CD4-positive, alpha-beta memory T cell (primary cell): ENCODE measurements at places on chromosomes 4 and X.

GRCh38 chr4:34178476-34178875 lies 2065.8 kb downstream of the ARAP2 start:
- no peaks in the 10 kb centered on the region for H3K27me3 ChIP-seq
- H3K4me3 ChIP-seq: no peak overlapping the region
- H3K36me3 ChIP-seq: no peaks in the 10 kb centered on the region
- no peak overlapping the region for H3K27ac ChIP-seq
- no peaks in the 10 kb centered on the region for H3K4me1 ChIP-seq

- no peaks in the 10 kb centered on the region for H3K27me3 ChIP-seq
- no peak overlapping the region for H3K27ac ChIP-seq
- no peak overlapping the region for H3K4me3 ChIP-seq
Measured at GRCh38 chrX:1874899-1875298, 260.0 kb downstream of the ASMT start.

- H3K4me3 ChIP-seq: no peak overlapping the region
- H3K4me1 ChIP-seq: no peaks in the 10 kb centered on the region
- H3K36me3 ChIP-seq: no peaks in the 10 kb centered on the region
- DNase-seq: no peak
- H3K27ac ChIP-seq: no peak overlapping the region
- no peaks in the 10 kb centered on the region for H3K27me3 ChIP-seq
Measured at GRCh38 chr4:93731456-93731855, 97.1 kb upstream of the ATOH1 start.

GRCh38 chr4:116866106-116866505 lies 219.3 kb downstream of the TRAM1L1 start:
- H3K36me3 ChIP-seq: no peaks in the 10 kb centered on the region
- no peaks in the 10 kb centered on the region for H3K4me1 ChIP-seq
- DNase-seq: no peak
- no peak overlapping the region for H3K27ac ChIP-seq

GRCh38 chrX:47607091-47607490 lies 12.6 kb downstream of the SYN1 start:
- H3K4me3 ChIP-seq: no peak overlapping the region
- no peaks in the 10 kb centered on the region for H3K4me1 ChIP-seq
- no peak for DNase-seq
- H3K27ac ChIP-seq: no peak overlapping the region

GRCh38 chr4:8089862-8090261 lies 68.8 kb downstream of the ABLIM2 start:
- H3K36me3 ChIP-seq: no peaks in the 10 kb centered on the region
- H3K27ac ChIP-seq: no peak overlapping the region
- no peak for DNase-seq
- H3K4me3 ChIP-seq: no peak overlapping the region
- no peaks in the 10 kb centered on the region for H3K4me1 ChIP-seq

DNA sequence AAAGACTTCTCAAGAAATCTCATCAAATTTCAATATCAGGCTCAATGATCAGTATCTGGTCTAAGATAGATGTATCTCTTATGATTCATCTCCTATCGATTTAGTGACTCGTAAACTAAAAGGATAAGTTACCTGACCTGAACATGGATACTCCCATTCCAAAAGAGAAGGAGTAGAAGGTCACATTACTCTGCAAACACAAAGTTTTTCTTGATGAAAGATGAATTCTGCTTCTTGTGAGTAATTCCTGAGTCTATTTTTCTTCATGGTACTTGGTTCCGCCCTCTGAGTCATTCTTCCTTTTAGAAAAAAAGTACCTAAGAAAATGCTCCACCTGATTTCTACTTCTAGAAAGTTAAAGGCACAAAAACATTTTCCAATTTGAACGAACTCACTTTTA lies 223.1 kb upstream of the SLIT2 start:
- H3K27me3 ChIP-seq: no peaks in the 10 kb centered on the region
- no peaks in the 10 kb centered on the region for H3K4me1 ChIP-seq
- H3K27ac ChIP-seq: no peak overlapping the region
- no peaks in the 10 kb centered on the region for H3K36me3 ChIP-seq
- H3K4me3 ChIP-seq: no peak overlapping the region
- no peak for DNase-seq

- no peaks in the 10 kb centered on the region for H3K27me3 ChIP-seq
- H3K27ac ChIP-seq: no peak overlapping the region
- no peak overlapping the region for H3K4me3 ChIP-seq
- DNase-seq: no peak
- H3K36me3 ChIP-seq: no peaks in the 10 kb centered on the region
Measured at GRCh38 chr4:96352051-96352517, 512.2 kb downstream of the PDHA2 start.

- peaks cover 62% of the 10 kb centered on the region for H3K4me1 ChIP-seq
- H3K27ac ChIP-seq: peak overlapping the region; percentile 87
- peak; percentile 56 for DNase-seq
- H3K27me3 ChIP-seq: no peaks in the 10 kb centered on the region
Measured at GRCh38 chr4:89306486-89307177, 968 bp downstream of the GPRIN3 start.

DNA sequence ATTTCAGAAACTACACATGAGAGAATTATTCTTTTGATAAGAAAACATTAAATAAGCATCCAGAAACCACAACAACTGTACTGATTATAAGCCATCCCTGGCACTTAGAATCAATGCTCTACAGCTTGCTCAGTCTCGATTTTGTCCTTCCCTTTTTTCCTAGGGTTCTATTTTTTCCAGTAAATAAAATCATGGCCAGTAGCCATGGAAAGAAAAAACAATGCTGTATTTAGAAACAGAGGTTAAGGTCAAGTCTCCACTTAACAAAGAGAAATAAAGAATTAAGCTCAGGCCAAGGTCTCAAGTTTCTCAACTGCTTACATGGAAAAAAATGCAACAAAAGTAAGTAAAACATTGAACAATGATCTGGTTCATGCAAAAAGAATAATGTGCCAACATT lies 38.7 kb upstream of the GRID2 start:
- H3K27me3 ChIP-seq: no peaks in the 10 kb centered on the region
- H3K36me3 ChIP-seq: no peaks in the 10 kb centered on the region
- H3K4me3 ChIP-seq: no peak overlapping the region
- no peaks in the 10 kb centered on the region for H3K4me1 ChIP-seq
- H3K27ac ChIP-seq: no peak overlapping the region
- DNase-seq: no peak

- no peaks in the 10 kb centered on the region for H3K27me3 ChIP-seq
- DNase-seq: no peak
- H3K4me1 ChIP-seq: no peaks in the 10 kb centered on the region
- H3K27ac ChIP-seq: no peak overlapping the region
Measured at GRCh38 chr4:98341309-98341708, 80.1 kb downstream of the RAP1GDS1 start.

GRCh38 chr4:8607603-8608481 lies 15.3 kb downstream of the CPZ start:
- no peaks in the 10 kb centered on the region for H3K4me1 ChIP-seq
- H3K4me3 ChIP-seq: no peak overlapping the region
- no peak overlapping the region for H3K27ac ChIP-seq
- H3K36me3 ChIP-seq: no peaks in the 10 kb centered on the region

DNA sequence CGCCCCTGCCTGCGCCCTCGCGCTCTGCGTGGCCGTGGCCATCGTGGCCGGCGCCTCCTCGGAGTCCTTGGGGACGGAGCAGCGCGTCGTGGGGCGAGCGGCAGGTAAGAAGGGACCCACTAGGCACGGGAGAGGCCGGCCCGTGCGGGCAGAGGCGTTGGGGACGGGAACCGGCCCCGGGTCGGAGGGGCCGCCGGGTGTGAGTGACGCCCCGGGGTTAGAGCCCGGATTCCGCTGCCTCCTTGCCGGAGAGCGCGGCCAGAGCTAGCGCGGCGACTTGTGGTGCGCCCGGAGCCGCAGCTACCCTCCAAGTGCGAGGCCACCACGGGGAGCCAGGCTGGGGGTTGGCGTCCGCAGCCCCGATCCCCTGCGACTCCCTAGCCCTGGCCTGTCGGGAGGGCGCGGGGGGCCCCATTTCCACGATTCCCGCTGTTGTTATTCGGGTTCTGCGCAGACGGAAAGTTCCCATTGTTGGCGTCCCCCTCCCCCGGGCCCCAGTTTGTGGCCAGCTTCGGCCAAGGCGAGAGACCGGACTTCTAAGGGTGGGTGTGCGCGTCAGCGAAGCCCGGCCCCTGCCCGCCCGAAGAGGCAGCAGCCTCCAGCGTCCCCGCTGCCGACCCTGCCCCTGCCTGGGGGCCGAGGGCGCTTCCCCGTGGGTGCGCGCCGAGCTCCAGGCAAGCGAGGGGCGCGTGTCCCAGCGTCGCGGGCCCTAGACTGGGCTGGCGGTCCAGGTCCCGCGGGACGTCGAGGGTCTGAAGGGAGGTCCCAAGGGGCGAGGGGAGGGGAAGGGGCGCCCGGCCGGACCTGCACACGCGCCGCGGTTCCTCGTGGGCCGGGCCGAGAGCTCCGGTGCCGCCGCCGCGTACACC lies 1.1 kb downstream of the FGFR3 start:
- peaks cover 12% of the 10 kb centered on the region for H3K4me1 ChIP-seq
- no peak overlapping the region for H3K4me3 ChIP-seq
- no peaks in the 10 kb centered on the region for H3K36me3 ChIP-seq
- no peak overlapping the region for H3K27ac ChIP-seq
- peaks cover 17% of the 10 kb centered on the region for H3K27me3 ChIP-seq

DNA sequence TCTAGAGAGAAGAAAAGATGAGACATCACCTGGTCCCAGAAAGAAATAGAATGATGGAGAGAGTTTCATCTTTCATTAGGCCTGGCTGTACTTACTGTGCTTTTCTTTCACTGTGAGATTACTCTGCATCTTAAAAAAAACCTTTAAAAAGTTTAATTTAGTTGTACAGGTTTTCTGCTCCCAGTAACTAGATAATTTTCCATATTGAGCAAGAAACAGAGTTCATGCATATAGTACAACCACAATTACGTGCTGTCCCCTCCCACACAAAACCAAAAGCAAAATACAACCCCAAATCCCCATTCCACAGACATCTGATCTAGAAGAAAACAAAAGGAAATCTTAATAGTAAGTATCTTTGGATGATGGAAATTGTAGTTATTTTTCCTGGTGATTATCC lies 371.2 kb downstream of the SH2D1A start:
- no peaks in the 10 kb centered on the region for H3K4me1 ChIP-seq
- no peaks in the 10 kb centered on the region for H3K36me3 ChIP-seq
- H3K27me3 ChIP-seq: no peaks in the 10 kb centered on the region
- no peak overlapping the region for H3K4me3 ChIP-seq
- no peak overlapping the region for H3K27ac ChIP-seq
- DNase-seq: no peak

DNA sequence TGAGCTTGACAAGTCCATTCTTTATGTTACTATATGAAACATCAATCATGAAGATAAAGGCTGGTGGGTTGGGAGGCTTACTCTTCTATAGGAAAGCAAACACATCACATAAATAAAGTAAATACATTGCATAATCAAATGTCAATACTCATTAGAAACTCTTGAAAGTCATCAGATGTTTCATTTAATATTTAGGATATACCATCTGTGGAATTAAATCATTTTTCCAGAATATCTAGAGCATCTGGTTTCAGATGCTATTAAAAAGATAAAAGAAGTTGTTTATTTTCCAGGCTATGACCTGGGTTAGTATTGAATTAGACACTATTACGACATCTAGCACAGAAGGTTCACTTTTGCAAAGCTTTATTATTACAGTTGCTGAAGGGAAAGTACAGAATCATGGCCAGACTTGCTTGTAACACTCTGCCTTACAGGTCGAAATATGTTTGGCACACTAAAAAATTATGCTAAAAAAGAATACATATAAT lies 72.6 kb downstream of the METTL14 start:
- no peak for DNase-seq
- H3K36me3 ChIP-seq: no peaks in the 10 kb centered on the region
- no peak overlapping the region for H3K4me3 ChIP-seq
- no peak overlapping the region for H3K27ac ChIP-seq
- no peaks in the 10 kb centered on the region for H3K4me1 ChIP-seq

GRCh38 chrX:77347572-77347971 lies 99.6 kb upstream of the FGF16 start:
- H3K36me3 ChIP-seq: no peaks in the 10 kb centered on the region
- no peaks in the 10 kb centered on the region for H3K4me1 ChIP-seq
- H3K27ac ChIP-seq: no peak overlapping the region
- DNase-seq: no peak
- no peaks in the 10 kb centered on the region for H3K27me3 ChIP-seq

DNA sequence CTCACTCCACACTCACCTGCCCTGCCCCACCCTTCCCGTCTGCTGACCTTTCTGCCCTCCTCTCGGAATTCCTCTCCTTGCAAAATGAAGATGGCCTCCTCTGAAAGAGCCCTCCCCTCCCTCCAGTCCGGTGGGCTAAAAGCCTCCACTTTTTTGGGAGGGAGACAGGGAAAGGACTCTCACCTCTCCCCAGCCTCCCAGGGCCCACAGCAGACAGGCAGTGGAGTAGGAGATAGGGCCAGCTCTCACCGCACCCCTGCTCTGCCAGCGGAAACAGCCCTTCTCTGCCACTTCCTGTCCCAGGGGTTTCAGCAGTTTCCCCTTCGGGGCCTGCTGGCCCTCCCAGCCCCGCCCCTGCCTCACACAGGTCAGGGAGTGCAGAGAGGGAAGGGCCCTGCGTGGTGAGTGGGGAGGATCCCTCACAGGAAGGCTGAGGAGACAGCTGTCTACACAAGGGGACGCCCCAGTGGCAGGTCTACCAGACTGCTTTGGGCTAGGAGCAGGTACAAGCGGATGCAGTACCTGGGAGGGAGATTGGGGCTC lies 18.2 kb downstream of the ELF4 start:
- H3K4me3 ChIP-seq: no peak overlapping the region
- no peaks in the 10 kb centered on the region for H3K36me3 ChIP-seq
- H3K27ac ChIP-seq: peak overlapping the region; percentile 69
- no peaks in the 10 kb centered on the region for H3K27me3 ChIP-seq

DNA sequence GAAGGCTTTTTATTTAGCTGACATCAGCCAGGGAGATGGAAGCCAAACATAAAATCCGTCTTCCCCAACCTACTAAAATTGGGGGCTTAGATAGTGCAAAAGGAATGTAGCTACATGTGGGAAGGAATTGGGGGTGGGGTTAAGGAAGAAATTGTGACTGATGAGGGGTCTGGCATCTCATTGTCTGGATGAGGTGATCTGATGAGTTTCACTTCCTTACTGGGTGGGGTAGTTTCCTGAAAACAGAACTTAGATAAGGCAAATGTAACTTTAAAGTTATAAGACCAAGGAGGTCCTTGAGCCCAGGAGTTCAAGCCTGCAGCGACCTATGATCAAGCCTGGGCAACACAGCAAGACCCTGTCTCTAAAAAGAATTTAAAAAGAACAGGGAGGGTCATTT lies 105.5 kb upstream of the NEIL3 start:
- no peaks in the 10 kb centered on the region for H3K27me3 ChIP-seq
- H3K4me1 ChIP-seq: no peaks in the 10 kb centered on the region
- no peak overlapping the region for H3K4me3 ChIP-seq
- H3K36me3 ChIP-seq: no peaks in the 10 kb centered on the region
- H3K27ac ChIP-seq: no peak overlapping the region
